ENCODE measurements at places on chromosomes 7 and 10.

GRCh38 chr10:114243661-114244060 is 4.6 kb downstream of the VWA2 start:
- no peak for DNase-seq

- no peak for DNase-seq
These were observed 53.7 kb downstream of the PFKFB3 start for GRCh38 chr10:6256439-6256838.

DNA sequence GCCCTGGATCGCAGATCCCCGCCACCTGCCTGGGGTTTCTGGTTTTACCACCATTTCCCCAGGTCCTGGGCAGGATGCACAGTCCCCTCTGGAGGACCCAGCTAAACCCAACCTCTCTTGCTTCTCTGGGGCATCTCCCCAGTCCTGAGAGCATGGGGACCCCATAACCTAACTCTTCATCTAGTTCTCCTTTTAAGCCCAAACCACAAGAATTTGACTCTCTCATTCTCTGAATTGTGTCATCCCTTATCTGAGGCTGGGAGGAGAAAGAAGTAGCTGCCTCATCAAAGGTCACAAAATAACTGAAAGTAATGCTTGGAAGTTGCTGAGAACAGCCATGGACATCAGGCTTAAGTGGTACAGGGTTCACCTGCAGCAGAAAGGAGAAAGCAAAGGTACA is 159.9 kb downstream of the FGFR2 start:
- no peak for DNase-seq

- DNase-seq = no peak
These were observed 133.1 kb upstream of the ADAM12 start for GRCh38 chr10:126521399-126521798.

DNA sequence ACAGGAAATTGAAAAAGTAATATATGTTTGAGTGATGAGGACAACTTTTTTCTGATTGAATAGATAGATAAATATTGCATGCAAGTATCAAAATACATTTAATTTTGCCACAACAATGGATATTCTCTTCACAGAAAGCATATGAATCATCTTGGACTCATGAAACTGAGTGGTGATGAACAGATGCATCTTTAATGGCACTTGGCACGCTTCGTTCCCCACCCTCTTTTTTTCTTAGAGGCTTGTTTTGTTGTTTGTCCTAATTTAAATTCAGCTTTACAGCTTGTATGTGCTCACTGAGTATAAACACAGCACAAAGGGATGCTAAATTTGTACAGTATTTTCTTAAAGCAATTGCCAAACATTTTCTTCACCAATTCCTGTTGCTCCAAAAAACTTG is 145.0 kb upstream of the YAE1 start:
- no peak for DNase-seq
